ENCODE measurements at places on chromosomes 12 and 14. TPM values are rescaled to one million over a fixed set of nuclear protein-coding genes. Genes with fewer than 3 reads are reported as not detected.

Gene SIRT4
- 3.9 TPM for total RNA-seq

Gene CCDC38
- total RNA-seq = 0.14 TPM

Gene MIP
- total RNA-seq = not detected

Gene RFLNA
- total RNA-seq = not detected

Gene KRT72
- total RNA-seq = 0.11 TPM

Gene MANSC4
- total RNA-seq = not detected

Gene TMEM117
- 3.8 TPM for total RNA-seq

- no peak for DNase-seq
Measured at GRCh38 chr12:131082290-131083194, 128.8 kb downstream of the ADGRD1 start.

GRCh38 chr12:89895101-89895500 is 186.5 kb upstream of the ATP2B1 start:
- no peak for DNase-seq

GRCh38 chr14:105087308-105087962 is 22.2 kb upstream of the GPR132 start:
- peak; percentile 91 for DNase-seq

GRCh38 chr14:69675877-69676416 is 64.6 kb downstream of the SUSD6 start:
- DNase-seq = no peak

DNA sequence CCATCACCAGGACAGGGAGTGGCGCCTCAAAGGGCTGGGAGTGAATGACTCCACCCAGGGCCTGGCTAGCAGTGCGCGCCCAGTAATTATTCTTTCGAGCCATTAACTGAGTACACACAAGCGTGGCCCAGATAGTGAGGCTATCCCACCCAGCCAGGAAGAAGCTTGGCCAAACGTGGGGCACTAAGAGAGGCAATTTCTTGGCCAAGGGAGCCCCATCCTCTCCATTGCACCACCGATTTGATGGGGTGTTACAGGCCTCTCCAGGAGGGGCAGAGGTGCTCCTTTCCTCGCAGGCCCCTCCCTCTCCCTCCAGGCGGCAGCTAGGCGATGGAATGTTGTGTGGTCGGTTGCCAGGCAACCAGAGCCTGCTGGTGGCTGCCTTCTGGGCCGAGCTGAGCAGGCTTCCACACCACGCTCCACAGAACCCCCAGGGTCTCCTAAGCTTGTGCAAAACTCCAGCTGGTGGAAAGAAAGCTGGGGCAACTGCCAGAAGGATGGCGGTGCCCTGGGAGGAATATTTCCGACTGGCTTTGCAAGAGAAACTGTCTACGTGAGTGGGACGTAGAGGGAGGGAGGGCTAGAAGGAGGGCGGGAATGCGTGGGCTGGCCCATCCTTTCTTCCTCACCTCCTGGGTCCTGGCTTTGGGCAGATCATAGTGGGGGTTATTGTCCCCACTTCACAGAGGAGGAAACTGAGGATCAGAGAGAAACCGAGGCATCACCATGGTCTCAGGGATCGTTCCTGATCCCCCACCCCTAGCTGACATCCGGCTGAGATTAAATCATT is at the start of gene CFAP73:
CFAP73 (plus strand) TSS at position 364 of the 790 bp plus-strand sequence; CDS start at position 498, 134 bp downstream.
- no peak for DNase-seq

- no peak for DNase-seq
Measured at GRCh38 chr14:30223385-30223785, 295.7 kb upstream of the PRKD1 start.

DNA sequence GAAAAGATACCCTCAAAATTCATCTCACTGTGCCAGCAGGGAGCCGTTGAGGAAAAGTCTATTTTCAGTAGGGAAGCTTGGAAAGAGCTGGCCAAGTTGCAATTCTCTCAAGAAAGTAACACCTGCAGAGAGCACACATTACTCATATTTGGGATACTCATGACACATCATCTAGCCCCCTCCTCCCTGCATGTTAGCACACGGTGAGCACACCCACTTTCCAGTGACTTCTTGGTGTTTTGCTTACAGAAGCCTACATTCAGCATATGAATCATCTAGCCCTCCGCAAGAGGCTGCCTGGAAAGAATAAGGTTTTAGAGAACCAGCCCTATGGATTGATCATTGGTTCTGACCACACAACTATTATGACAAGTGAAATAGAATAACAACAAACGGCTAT is 124.5 kb downstream of the PTPRO start:
- DNase-seq = no peak

DNA sequence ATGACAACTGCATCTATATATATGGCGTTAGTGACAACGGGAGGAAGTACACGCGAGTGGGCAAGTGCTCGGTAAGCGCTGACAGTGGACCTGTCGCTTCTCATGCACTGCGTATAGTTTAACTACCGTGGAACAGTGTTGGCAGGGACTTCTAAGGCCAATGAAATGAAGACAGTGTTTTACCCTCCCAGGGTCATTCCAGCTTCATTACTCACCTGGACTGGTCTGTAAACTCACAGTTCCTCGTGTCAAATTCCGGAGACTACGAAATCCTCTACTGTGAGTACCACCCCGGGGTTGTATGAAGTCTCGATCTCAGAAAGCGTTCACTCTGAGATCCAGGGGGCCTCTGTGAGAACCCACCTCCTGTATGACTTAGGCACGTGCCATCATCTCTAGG is 129.2 kb upstream of the EVL start:
- DNase-seq = no peak

DNA sequence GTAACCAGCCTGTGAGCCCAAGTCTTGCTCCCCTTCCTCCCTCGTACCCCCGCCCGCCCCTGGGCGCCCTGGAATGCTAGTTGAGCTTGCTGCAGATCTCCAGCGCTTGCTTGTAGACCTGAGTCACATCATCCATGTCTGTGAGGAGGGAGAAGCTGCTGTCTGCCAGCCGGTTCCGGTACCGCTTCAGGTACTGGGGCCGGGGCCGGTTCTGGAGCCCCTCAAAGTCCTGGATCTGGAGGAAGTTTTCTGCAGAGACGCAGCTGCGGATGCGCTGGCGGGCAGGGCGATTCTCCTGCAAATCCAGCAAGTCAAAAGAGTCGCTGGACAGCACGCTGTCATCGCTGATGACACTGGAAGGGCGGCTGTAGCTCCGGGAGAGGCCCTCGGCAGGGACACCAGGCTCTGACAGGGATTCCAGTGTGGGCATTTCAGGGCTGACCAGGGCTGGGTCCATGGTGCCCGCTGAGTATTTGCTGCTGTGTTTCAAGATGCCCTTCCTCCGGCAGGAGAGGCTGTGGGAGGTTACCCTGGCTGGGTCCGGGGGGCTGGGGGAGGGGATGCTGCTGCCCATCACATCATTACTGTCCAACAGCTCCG is 71.9 kb downstream of the NUAK1 start:
- DNase-seq = peak; percentile 70

DNA sequence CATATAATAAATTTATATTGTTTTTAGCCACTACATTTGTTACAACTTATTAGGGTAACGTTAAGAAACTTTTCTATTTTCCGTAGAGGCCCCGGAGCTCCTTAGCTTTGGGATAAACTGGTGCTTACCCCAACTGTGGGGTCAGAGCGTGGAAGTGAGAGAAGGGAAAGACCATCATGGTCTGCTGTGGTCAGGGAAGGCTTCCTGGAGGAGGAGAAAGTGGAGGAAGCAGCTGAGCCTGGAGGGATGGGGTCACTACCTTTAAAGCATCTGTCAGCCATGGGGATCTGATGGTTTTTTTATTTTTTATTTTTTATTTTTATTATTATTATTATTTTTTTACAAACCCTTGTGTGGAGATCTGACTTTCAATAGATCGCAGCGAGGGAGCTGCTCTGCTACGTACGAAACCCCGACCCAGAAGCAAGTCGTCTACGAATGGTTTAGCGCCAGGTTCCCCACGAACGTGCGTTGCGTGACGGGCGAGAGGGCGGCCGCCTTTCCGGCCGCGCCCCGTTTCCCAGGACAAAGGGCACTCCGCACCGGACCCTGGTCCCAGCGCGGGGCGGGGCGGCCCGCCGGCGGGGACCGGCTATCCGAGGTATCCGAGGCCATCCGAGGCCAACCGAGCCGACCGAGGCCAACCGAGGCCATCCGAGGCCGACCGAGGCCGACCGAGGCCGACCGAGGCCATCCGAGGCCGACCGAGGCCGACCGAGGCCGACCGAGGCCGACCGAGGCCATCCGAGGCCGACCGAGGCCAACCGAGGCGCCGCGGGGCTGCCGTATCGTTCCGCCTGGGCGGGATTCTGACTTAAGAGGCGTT is 1101.2 kb upstream of the TMEM132C start:
- DNase-seq = peak; percentile 97

DNA sequence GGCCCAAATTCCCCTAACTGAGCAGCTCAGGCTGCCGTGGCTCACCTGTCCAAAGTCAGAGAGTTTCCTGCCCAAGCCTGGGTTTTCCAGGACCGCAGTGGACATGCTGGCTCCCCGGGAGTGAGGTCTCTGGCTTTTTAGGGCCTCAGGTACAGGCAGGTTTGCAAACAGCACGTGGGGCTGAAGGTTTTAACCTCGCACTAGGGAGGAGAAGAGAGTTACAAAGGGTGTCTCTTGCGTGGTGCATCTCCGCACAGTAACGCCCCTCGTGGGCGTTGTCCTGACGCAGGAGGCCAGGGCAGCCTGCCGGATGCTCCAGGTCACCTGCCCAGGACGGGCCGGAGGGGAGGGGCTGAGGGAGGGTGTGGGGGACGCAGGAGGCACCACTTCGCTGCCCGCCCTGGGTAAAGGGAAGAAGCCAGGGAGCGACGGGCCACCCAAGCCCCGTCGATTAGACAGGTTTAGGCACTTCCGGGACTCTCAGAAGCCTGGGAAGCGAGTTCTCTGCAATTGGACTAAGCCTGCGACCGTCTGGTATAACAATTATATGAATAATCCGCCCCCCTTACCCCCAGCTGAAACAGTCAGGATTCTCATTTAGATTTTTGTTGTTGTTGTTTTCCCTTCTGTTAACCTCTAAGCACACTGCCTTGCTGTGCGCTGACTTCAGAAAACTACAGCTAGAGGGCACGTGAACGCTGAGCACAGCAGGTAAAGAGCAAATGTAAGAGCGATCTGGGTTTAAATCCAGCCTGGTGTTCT is at the start of gene PAH:
PAH (minus strand) TSS at position 219 of the 762 bp plus-strand sequence; CDS start at position 105, 114 bp downstream.
- DNase-seq = peak; percentile 24

DNA sequence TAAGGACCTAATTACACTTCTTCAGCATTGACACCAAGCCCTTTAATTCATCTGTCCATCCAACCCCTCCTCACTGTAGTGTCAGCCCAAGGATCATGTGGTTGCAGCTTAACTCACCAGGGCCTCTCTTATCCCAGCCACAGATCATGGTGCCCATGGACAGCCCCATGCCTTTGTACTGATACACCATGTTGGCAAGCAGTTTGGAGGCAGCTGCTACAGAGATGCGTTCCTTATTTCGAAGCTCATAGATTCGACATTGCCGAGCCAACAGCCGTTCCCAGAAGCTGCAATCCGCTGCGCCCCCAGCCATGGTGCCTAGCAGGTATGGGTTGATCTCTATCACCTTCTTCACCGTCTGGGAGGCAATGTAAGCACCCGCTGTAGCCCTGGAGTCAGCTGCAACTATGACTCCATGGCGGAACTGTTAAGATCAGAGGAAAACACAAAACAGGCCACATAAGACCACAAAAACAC is 1.4 kb downstream of the PSMB5 start:
- no peak for DNase-seq

GRCh38 chr14:77086017-77086727 is 11.9 kb upstream of the CIPC start:
- DNase-seq = no peak

- no peak for DNase-seq
Measured at GRCh38 chr14:71628433-71628832, 303.8 kb upstream of the RGS6 start.

DNA sequence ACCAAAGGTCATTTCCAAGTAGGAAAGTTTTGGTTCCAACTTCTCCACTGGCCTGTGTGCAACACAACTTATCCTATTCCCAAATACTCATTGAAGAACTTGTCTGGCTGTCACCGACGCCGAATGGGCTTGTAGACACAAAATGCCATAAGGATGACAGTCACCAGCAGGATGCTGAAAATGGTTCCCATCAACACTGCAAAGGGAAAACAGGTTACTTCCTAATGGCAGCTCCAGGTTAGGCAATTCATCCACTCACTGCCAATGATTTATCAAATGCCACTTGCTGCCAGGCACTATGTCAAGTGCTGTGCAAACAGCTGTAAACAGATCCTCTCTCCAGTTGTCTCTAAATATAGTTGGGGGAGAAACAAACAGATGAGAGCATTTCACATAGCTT is 6.1 kb downstream of the C12orf76 start:
- DNase-seq = no peak

DNA sequence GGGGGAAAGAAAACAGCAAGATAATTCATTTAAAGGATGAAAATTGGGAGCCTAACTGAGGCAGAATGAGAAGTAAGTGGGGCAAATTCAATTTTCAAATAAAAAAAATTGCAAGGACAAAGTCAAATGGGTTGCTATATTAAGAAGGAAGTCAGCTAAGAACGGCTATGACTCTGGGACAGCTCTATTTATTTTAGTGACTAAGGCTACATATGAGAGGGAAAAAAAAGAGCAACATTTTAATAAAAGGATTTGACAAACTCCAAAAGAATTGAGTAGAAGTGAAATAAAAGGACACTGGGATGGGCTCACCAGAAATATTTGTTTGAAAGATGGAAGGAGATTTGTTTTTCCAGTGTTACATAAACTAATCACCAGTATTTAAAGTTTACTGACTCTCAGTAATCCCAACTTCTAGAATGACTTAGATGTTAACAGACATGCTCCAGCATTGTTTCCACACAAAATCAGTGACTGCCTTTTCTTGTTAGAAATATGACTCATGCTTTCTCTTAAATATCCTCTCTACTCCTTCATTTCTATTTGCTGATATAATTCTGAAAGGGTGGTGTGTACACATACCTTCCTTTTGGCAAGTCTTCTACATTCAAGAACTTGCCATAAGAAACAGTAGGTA is 198.5 kb downstream of the SLC25A21 start:
- no peak for DNase-seq

- DNase-seq = no peak
Measured at GRCh38 chr12:20549108-20549719, 145.9 kb upstream of the SLCO1C1 start.

GRCh38 chr12:116482859-116483258 is 76.3 kb upstream of the MAP1LC3B2 start:
- no peak for DNase-seq

GRCh38 chr14:100406505-100407131 is 83.5 kb downstream of the SLC25A47 start:
- no peak for DNase-seq

Measured in upper lobe of left lung (tissue), 6 donors.